Left cardiac atrium (tissue), 4 donors: ENCODE measurements at places on chromosomes 4 and X. TPM values are rescaled to one million over a fixed set of nuclear protein-coding genes. Genes with fewer than 3 reads are reported as not detected.

The SUPT20HL1 gene
- total RNA-seq: not detected

The BEND2 gene
- total RNA-seq: not detected

The CCKAR gene
- total RNA-seq: not detected

- no peak for DNase-seq
Measured at GRCh38 chr4:147160908-147161513, 215.3 kb upstream of the TTC29 start.

- no peak for DNase-seq
Measured at GRCh38 chrX:1486177-1486576, 33.5 kb upstream of the ASMTL start.

DNA sequence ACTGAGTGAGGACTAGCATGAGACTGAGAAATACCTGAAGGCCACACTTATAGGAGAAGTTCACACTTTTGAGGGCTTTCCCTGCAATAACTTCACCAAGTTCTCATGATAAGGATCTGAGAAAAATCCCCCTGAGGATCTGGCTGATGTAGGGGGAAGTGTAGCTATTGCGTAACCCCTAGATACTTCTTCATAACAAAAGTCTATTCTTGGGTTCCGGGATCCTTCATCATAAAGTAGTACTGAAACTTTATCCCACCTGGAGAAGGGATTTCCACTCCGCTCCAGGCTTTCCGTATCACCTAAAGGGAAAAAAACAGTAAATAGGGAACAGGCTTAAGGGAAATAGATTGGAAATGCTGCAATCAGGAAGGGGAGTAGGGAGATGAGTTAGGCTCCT lies 13.3 kb downstream of the USP27X start:
- no peak for DNase-seq

- DNase-seq: no peak
Measured at GRCh38 chrX:2451501-2452316, 49.1 kb downstream of the DHRSX start.

- DNase-seq: no peak
Measured at GRCh38 chr4:8709729-8710360, 117.3 kb downstream of the CPZ start.
